ENCODE measurements at places on chromosomes 4 and X. TPM values are rescaled to one million over a fixed set of nuclear protein-coding genes. Genes with fewer than 3 reads are reported as not detected.

DNA sequence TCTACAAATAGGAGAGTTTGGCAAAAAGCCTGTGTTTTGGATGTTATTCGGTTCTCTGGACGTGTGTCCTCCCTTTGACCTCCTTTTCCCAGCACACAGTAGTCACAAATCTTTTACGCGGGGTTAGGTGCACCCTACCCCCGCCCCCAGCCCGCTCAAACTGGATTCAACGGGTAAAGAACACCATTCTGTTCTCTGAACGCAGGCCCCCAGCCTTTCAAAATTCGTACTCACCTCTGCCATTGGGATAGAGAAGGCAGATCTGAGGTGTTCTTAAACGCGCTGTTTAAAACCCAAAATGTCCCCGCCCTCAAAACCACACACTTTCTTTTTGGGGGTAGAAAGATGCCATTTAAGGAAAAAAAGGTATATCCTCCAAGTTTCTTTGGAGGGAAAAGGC is 2.7 kb downstream of the LEF1 start:
- no peak for DNase-seq

GRCh38 chr4:38489924-38490639 is 173.9 kb upstream of the KLF3 start:
- DNase-seq, result no peak

DNA sequence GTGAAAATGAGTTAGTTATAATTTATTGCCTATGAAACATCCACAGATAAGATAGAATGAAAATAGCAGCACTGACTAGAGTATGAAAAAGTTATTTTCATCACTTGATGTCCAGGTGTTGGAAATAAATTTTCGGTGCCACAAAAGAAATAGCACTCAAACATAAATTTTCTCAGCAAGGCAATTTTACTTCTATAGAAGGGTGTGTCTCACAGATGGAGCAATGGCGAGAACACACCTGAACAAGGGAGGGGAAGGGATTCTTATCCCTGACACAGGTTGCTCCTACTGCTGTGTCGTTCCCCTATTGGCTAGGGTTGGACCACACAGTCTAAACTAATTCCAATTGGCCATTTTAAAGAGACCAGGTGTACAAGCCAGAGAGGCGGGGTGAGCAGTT is 13.3 kb upstream of the VAMP7 start:
- no peak for DNase-seq

The SPANXN4 gene
- not detected for polyA plus RNA-seq

The ASB5 gene
- 0.18 TPM for polyA plus RNA-seq

The HTRA3 gene
- polyA plus RNA-seq, result 7.2 TPM

The SLC49A3 gene
- polyA plus RNA-seq, result 3.7 TPM
